Stimulated activated CD8-positive, alpha-beta memory T cell treated with anti-CD3 and anti-CD28 coated beads, Interleukin-4, amount 100 ng/mL, for 4 hours (primary cell): ENCODE measurements at places on chromosomes 7 and 10.

DNA sequence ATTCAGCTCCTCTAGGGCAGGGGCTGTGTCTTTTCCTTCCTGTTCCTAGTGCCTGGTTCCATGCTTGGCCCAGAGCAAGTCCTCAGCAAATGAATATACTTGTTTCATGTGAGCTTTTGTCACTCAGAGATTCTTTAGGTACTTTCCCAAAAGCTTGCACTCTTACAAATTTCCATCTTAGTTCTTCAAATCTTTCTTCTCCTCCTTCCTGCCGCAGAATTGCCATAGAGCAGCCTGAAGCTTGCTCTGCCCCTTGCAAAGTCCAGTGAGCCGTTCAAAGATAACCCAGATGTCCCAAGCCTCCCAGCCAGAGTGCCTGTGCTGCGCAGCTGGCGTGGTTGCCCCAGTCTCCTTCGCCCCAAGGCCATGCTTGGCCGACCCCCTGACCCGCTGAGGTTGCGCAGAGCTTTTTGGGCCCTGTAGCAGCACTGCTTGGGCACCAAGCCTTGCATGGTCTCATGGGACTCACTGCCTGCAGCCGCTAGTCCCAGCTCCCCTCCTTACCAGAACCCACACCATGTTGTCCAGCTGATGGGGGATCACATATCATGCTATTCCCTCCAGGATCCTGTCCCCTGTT lies 20.7 kb downstream of the CHST3 start:
- DNase-seq: no peak

DNA sequence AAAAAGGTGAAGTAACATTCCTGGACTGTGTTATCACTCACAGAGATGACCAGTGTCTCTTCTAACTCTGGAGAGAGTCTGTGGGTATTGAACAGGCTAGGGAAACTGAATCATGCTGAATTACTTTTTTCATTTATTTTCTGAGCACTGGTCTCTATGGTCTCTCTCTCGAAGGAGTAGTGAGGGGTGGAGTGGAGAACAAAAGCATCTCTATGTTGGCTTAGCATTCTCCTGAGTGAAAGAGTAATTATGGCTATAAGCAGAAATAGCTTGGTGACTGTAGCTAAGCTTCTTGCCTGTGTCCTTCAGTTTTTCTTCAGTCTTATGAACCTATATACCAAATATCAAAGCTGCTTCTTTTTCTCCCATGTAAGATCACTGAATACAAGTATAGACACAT lies 64.6 kb upstream of the PTN start:
- DNase-seq: no peak

DNA sequence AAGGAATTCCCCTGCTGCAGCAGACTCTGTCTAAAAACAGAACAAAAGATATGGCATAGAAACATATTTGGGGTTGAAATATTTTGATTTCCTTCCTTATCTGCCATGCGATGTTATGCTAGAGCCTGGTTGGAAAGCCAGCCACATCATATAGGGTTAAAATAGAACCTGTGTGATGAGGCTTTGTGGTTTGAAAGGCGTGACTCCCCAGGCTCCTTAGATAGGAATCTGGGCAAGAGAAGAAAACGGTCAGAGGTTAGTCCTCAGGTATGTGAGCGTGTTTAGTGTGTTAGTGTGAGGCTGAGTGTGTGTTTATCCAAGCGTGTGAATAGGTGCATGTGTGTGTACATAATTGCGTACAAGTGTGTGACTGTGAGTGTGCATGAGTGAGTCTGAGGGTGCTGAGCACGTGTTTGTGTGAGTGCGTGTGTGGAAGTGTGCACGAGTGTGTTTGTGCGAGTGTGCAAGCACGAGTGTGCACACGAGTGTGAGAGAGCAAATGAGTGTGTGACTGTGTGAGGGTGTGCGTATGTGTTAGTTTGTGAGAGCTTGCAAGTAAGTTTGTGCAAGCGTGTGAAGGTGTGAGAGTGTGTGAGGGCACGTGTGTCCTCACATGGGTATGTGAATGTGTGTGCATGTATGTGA lies 79.9 kb downstream of the COL26A1 start:
- no peak for DNase-seq

DNA sequence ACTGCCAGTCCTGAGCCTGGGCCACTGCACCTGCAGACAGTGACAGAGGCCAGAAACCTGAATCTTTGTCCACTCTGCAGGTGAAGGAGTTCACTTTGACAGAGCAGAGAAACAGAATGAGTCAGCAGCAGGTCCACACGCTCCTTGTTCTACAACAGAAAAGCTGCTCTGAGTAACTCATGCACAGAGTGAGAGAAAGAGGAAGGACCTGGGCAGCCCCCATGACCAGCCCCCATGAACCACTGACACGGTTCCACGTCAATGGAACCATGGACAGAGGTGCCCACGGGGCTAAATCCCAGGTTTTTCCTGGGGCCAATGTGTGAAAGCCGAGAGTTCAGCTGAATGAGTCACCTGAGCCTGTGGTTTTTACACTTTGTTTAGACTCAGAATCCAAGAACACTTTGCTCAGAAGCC lies 40.8 kb upstream of the CTBP2 start:
- DNase-seq: no peak

DNA sequence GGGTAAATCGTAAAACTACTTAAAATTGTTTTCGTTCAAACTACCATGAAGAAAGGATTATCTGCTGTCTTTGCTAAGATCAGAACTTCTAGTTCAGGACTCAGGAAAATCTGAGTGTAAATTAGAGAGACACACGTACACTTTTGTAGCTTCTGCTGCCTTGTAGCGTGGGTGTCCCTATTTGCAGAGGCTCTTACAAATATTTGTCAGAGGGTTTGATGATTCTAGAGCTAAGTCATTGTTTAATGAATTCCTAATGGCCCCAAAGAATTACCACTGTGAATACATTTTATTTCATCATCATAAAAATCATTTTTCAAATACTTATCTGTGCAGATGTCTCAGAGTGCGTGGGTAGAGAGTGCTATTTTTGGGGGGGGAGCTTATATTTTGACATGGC lies 314.9 kb downstream of the LRMDA start:
- DNase-seq: no peak

DNA sequence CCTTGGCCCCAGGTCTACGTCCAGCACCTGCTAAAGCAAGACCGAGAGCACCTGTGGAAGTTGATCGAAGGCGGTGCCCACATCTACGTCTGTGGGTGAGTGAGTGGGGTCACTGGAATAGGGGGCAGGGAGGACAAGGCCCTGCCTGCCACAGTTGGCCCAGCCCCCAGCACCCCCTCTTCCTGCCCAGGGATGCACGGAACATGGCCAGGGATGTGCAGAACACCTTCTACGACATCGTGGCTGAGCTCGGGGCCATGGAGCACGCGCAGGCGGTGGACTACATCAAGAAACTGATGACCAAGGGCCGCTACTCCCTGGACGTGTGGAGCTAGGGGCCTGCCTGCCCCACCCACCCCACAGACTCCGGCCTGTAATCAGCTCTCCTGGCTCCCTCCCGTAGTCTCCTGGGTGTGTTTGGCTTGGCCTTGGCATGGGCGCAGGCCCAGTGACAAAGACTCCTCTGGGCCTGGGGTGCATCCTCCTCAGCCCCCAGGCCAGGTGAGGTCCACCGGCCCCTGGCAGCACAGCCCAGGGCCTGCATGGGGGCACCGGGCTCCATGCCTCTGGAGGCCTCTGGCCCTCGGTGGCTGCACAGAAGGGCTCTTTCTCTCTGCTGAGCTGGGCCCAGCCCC lies 8.1 kb downstream of the TMEM120A start:
- no peak for DNase-seq

DNA sequence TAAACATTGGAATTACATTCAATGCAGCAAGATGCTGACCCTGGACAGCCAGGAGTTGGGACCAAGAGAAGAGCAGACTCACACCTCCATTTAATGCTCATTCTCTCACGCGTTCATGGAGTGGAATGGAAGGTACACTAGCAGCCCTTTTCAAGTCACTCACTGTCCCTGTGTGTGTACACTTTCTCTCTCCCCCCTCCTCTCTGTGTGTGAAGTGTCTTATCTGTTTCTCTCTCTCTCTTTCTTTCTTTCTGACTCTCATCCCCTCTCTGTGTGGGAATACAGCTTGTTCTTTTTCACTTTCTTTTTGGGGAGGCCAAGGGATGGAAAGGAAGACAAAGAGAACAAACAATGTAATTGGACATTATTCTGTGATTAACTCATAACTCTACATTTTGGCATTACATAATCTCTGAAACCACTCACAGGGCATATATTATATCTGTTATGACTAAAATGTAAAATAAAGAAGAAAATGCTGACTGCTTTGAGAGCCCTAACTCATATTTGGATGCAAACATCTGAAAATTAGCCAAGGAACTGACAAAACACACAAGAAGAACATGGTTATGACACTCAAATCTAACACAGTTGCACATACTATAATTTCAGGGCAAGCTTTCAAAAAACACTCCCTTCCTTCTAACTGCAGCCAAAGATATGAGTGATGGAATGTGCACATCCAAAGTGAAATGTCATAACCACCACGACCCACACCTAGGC lies 188.8 kb downstream of the PARD3 start:
- no peak for DNase-seq

GRCh38 chr7:78082556-78082955 lies 284.0 kb downstream of the PHTF2 start:
- no peak for DNase-seq

GRCh38 chr7:32539366-32539765 lies 44.1 kb downstream of the AVL9 start:
- no peak for DNase-seq

DNA sequence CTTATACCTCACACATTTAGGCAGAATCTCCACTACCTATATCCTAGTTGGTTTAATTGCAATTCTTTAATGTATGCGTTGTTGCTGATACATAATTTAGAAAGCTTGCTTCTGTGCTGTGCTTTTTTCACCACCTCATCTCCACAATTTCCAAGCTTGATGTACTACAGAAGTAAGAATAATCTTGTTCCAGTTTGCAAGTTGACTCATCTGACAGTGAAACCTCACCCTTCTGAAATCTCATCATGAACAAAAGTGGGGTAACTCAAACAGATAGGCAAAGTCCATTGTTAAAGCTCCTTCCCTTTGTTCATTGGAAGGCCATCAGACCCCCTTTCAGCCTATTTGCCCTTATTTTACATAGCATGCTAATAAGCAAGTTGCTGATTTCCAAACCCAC lies 13.6 kb downstream of the EIF4EBP2 start:
- no peak for DNase-seq

DNA sequence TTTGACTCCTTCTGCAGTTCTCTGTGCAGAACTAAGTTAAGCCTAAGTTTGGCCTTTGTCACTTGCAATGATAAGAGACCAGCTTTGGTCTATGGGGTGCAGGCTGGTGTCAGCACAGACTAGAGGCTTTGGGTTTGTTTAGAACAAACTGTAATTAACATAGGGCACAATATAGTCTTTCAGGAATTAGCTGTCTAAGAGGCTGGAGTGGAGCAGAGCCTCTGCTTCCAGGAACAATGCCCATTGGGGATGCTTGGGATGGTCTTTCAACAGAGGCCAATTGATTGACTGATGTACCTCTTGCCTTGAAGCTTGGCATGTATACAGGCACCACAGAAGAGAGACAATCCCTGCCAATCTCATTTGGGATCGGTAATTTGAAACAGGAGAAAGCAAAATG lies 4.7 kb downstream of the SUFU start:
- no peak for DNase-seq

GRCh38 chr10:17144757-17145156 lies 15.1 kb upstream of the CUBN start:
- peak; percentile 7 for DNase-seq

GRCh38 chr7:122225874-122226273 lies 78.7 kb downstream of the FEZF1 start:
- no peak for DNase-seq

GRCh38 chr7:17663061-17663675 lies 277.1 kb downstream of the SNX13 start:
- no peak for DNase-seq

DNA sequence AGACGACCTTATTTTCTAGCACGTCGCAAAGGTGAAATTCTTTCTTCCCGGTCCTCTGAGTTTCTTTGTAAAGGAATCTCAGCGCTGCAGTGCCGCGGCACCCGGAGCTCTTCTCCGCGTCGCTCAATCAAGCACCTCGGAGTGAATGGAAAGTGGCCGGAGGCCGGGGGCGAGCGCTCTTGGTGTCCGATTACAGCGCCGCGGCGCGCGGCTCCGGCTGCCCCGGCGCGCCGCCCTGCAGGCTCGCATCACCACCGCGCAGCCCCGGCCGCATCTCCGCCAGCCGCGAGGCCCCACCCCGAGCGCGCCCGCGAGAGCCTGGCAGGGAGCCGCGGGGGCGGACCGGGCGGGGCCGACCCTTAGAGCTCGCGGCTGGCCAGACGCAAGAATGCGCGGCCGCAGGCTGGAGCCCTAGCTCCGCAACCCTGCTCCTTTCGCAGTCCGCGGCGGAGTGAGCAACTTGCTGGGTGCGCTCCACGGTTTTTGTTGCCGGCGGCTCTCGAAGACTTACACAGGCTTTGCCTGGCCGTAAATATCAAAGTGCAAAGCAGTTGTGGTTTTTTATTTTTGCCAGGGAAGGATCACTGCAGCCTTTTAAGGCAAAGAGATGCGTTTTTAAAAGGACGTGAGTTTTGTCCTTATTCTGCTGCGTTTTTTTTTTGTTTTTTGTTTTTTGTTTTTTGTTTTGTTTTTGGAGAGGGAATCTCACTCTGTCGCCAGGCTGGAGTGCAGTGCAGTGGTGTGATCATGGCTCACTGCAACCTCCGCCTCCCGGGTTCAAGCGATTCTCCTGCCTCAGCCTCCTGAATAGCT lies at the start of gene SEMA3C:
Gene SEMA3C, minus strand, starts transcription at position 143 of the 813 bp plus-strand sequence. CDS start 2,270 bp downstream, outside the sequence.
- DNase-seq: no peak

- DNase-seq: no peak
Measured at GRCh38 chr10:112184379-112184778, 814 bp upstream of the GPAM start.

DNA sequence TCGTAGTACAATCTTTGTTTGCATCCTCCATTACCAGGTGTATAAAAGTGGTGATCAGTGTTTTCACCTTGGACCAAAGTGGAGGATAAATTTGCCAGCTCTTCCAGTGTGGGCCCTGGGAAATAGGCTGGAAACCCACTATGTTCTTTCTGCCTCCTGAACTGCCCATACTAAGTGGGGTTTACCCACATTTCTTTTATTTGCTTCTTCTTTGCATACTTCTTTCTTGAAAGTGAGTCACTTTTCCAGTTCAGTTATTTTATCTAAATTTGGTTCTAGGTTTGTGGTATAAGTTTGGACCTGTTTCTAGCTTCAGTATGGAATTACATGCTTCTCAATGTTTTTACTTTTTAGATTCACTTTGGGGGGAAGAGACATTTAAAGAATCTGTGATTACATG lies 126.2 kb upstream of the ACBD5 start:
- no peak for DNase-seq

DNA sequence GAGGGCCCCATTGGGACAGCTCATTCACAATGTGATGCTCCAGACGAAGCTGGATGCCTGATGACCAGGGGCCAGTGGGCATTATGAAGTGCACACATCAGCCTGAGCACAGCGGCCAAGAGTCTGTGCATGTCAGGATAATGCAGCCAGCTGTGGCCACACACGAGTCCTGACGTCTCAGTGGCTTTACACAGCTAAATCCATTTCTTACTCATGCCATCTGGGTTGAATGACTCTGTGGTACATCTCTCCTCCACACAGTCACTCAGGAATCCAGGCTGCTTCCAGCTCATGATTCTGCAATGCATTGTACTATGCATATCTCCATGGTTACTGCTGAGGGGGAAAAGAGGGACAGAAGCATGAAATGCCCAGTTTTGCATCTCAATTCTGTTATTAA lies 123.6 kb downstream of the PRLHR start:
- no peak for DNase-seq

GRCh38 chr10:8418631-8419030 lies 364.1 kb downstream of the GATA3 start:
- no peak for DNase-seq

- no peak for DNase-seq
Measured at GRCh38 chr7:93150200-93150835, 2.1 kb upstream of the SAMD9L start.
